ENCODE measurements at places on chromosomes 7 and 10.

DNA sequence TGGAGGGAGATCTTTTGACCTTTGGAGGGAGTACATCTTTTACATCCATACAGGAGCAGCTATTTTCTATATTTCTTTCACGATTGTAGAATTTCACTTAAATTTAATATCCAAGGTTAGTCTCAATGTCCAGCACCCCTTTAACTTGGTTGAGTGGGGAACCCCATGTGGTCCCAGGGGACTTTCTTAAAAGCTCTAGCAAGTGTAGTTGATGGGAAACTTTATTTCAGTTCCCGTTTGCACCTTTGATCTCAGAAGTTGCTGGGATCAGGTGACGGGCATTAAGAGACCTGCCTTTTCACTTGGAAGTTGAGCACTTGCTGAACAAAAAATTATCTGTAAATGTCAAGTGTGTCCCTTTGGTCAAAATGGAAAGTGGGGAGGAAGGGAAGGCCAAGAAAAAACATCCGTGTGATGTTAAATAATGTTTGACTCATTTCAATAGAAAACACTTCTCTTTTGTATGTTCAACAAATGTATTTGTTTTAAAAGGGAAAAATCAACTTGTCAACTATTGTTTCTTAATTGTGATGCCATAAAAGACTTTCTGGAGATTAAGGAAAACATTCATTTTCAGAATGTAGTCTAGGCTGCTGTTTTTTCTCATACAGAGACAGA lies 370.1 kb upstream of the GALNT17 start:
- DNase-seq, result no peak

- no peak for DNase-seq
Observed at GRCh38 chr10:87818505-87819288, 671 bp upstream of the ATAD1 start.

- DNase-seq, result no peak
Observed at GRCh38 chr10:29627201-29628132, 7.3 kb downstream of the SVIL start.

- no peak for DNase-seq
Observed at GRCh38 chr10:131770946-131771633, 129.7 kb upstream of the PPP2R2D start.

- no peak for DNase-seq
Observed at GRCh38 chr10:45353186-45353585, 20.8 kb upstream of the ALOX5 start.

- no peak for DNase-seq
Observed at GRCh38 chr10:72756674-72757385, 64.9 kb downstream of the MCU start.

DNA sequence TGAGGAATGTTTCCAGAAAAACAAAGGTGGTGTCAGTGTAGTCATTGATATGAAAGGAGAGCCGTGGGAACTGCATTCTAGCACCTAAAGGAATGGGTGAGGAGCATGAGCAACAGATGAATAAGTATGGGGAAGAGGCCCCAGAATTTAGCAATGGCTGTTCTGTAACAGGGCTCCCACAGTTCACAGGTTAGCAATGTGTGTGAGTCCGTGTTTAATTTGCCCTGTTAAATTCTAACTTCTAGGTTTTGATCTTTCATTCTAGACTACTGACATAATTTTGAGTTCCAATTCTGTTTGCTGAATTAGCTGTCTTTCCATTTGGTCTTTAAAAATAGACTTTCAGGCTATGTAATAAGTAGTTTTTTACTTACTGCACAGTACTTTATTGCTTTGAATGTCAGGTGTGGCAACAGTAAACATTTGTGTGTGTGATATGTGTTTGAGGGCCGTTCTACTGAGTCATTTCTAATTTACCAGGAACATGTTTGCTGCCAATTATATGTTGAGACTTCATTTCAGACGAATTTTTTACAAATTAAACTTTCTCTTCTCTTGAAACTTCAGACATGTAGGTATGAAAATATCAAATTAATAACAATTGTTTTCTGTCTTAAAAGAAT lies 8.8 kb downstream of the STK17A start:
- no peak for DNase-seq

DNA sequence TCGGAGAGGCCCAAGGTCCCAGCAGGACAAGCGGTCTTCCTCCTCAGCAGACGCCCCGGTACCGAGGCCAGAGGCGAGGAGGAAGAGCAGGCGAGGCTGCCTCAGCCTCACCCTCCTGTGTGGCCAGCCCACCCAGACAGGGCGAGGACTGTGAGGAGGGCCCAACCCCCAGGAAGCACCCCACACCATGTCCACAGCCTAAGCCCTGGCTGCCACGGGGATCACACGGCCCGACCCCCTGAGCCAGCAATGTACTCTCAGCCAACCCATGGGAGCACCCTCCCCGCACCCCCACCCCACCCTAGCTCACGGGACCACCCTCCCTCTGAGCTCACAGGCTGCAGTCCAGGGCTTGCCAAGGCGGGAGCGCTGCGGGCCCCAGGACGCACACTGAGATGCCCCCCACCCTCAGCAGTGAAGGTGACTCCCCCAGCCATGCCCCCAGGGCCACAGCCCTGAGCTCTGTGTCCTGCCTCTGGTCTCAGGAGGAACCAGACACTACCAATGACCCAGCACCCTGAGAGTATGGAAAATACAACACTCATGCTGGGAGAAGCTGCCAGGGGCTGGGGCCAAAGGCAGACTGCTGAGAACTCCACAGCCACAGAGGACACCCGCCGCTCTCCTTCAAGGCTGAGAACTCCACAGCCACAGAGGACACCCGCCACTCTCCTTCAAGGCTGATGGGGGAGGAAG lies 93.6 kb downstream of the MAD1L1 start:
- no peak for DNase-seq

DNA sequence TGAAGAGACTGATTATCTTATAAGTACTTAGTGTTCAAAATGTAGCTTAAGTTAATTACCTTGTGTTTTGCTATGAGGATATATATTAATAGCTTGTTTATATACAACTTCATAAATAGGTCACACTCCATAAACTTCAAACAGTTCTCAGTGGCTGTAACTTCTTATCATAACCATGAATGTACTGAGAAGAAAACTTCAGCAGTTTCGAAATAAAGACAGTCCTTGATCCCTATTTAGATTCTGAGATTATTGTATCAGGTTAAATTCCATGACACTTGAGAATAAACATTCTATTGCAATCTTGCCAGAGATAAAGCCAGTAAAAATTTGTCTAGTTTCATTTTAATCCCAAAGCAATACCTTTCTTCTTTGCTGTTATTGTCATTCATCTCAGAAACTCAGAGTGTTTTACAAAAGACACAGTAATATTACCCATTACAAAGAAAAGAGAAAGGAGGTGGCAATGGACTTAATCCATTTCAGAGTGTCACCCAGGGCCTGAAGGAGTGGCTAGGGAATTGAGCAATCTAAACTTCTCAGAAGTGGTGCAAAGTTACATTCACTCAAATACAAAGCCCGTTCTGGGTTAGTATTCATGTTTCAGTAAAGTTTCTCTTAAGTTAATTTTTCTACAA lies 403.6 kb downstream of the SEMA3D start:
- DNase-seq, result no peak

DNA sequence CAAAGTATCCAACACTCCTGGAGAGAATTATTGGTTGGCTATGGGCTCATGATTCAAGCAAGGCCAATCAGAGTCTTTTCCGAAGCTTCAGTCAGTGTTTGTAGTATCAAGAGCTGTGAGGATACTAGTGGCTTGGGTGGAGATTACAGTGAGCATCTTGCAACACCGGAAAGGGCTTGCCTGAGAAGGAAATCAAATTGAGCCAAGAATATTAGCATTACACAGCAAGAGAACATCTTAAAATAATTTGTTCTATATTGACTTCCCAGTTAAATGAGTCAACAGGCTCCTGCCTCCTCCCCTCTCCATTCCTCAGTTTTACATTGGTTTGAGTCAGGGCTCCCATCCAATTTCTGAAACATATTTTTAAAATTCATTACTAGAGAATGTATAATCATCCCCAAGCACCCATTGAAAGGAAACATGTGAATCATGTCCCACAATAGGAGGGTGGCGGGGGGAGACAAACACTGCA lies 127.4 kb downstream of the ELAPOR2 start:
- DNase-seq, result no peak

DNA sequence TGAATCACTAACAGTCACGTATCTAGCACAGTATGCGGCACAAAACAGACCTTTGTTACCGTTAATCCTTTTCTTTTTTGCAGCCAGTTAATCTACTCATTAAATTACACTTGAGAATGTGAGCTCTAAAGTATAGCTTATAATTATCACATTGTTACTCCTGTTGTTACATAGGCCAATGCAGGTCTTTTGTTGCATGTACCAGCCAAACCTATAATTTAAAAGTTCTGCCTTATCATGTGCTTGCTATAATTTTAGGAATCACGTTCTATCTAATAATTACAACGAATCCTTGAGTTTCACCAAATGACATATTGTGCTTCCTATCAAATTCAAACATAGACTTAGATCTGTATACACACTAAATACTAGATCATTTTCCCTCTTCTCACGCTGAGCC lies 245.1 kb downstream of the DGKI start:
- DNase-seq, result no peak

- no peak for DNase-seq
Observed at GRCh38 chr7:92200791-92201190, 21.8 kb upstream of the LRRD1 start.

GRCh38 chr10:110395350-110396283 lies 90.9 kb upstream of the SMNDC1 start:
- no peak for DNase-seq

GRCh38 chr10:8365935-8366911 lies 311.7 kb downstream of the GATA3 start:
- peak; percentile 49 for DNase-seq

- DNase-seq, result no peak
Observed at GRCh38 chr10:48587819-48588218, 17.1 kb downstream of the ARHGAP22 start.

DNA sequence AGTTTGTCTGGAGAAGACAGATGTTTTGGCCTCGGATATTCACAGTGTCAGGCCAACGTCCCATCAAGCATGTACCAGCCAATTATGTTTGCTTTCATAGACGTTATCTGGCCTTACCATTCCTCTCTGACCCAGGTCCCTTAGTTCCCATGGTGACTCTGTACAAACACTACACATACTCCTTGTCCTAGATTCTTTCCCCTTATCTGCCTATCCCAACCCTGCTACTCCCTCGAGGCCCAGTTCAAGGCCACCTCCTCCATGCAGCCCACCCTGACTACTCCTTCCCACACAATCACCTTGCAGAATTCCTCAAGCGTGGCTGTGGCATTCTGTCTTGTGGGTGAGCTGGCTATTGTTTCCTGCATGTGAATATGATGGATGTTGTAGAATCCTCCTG lies 155.2 kb downstream of the PRKAG2 start:
- DNase-seq, result no peak

- DNase-seq, result no peak
Observed at GRCh38 chr10:44628921-44629320, 244.0 kb upstream of the CXCL12 start.

- no peak for DNase-seq
Observed at GRCh38 chr10:118474111-118474510, 121.3 kb downstream of the PRLHR start.

DNA sequence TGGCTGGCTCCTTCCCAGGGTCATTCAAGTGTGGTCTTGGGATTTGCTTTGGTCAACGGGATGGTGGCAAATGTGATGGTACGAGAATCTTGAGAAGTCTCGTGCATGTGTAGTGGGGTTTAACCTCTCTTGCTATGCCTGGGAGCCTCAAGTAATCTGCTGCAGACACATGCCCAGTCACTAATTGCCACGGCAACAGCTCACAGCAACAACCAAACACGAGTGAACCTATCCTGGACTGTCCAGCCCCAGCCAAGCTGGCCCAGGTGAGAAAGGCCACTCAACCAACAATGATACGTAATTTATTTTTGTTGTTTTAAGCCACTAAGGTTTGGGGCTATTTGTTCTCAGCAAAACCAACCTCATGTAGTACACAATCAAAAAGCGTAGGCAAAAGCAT lies 38.1 kb upstream of the DDC start:
- no peak for DNase-seq

- DNase-seq, result no peak
Observed at GRCh38 chr7:30934225-30934624, 22.6 kb downstream of the AQP1 start.

DNA sequence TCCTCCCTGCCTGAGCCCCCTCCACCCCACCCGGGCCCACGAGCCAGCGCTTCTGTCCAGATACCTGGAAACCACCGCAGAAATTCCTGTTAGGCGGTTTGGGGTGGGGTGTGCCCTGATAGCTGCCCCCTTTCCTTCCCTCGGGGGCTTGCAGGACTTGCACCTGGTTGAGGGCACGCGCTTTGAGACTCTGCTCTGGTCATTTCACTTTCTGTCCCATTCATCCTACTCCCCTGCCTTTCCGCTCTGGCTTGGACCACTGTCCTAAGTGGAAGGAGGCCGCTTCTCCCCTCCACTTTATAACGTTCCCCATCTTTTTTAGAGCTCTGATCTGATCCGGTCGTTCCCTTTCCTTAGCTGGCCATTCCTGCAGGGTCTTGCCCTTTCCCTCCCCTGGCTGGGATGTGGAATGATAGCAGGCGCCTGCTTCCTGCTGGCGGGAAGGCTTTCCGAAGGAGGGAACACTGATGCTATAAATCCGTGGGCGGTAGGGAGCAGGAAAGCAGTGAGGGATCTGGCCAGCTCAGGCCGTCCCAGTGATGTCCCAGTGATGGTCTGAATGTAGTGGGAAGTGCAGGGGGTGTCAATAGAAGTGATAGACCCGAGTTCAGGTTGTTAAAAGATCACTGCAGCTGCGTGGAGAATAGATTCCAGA lies 852 bp upstream of the PRKAR1B start:
- DNase-seq, result no peak

GRCh38 chr10:10831085-10831484 lies 186.6 kb upstream of the CELF2 start:
- no peak for DNase-seq

DNA sequence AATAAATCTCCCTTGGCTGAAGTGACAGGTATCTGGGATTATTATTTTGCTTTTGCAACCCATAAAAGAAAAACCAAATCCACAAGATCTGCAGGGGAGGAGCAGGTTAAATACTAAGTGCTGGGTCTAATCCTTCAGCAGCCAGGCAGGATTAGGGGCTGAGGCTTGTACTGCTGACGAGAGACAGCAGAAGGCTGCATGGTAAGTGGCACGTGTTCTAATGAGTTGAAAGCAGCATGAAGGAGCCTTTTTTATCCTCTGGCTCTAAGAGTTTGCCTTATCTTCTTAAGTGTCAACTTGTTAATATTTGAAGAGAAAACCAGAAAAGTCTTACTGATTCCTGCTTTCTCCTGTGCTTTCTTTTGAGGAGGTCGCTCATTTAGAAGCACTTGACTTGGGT lies 50.0 kb downstream of the LYZL2 start:
- no peak for DNase-seq

DNA sequence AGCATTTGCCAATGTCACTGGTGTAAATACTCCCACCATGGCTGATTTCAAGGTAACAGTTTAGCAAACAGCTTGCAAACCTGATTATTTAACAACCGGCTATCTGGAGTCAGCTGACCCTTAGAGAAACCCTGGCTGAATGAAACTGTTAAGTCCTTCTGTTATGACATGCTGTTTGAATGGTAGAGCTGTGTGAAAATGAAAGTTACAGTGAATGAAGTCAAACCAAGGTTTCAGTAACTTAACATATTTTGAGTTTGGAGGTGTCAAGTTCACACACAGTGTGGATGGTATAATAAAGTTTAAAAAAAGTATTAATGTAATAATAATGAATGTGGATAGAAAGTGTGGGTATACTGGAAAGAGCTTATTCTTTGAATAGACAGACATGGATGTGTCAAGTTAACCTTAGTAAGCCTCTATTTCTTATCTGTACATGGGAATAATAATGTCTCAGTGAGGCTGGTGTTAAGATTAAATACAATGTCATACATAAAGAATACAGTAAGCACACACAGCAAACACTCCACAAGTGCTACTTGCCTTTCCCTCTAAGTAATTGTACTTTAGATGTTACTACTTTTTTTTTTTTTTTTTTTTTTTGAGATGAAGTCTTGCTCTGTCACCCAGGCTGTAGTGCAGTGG lies 150.4 kb downstream of the TAX1BP1 start:
- DNase-seq, result no peak

Measured in central memory CD8-positive, alpha-beta T cell (primary cell).